ENCODE measurements at places on chromosomes 16 and 17. TPM values are rescaled to one million over a fixed set of nuclear protein-coding genes. Genes with fewer than 3 reads are reported as not detected.

Gene TM4SF5
- not detected for total RNA-seq

Gene PPP1R1B
- total RNA-seq: 11.8 TPM

DNA sequence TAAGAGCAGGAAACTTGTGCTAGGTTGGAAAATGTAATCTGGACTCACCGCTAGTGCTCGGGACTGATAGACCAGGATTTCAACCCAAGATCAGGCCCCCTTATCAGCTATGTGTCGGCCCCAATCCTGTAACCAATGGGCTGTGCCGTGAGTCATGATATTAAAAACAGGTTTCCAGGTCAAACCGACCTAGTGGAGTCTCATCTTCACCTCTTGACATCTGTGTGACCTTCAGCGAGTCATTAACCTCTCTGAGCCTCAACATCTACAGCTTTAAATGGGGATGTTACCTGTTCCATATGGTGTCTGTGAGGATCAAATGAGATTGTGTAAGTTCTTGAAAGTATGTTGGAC is 512 bp downstream of the PMM2 start:
- no peak for DNase-seq

Gene KRT27
- not detected for total RNA-seq

DNA sequence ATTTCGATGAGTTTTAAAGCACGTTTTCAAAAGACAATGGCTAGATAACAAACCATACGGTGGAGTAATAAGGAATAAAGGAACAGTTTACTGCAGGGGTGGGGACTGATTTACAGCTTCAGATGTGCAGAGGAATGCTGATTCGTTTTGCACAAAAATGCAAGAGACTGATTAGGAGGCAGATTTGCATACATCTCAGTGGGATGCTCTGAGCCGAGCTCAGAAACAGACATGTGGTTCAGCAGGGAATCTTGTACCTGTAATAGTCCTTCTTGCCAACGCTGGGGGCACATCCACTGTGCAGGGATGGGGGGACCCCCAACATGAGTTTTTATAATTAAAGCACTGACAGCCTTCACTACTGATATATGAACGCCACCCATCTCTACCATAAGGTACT is 308.0 kb downstream of the GRIN2A start:
- DNase-seq: no peak

Gene KRT36
- not detected for total RNA-seq

Gene ARMC7
- total RNA-seq: 9.5 TPM

Gene ANKRD40CL
- not detected for total RNA-seq

Gene FAM171A2
- 23.7 TPM for total RNA-seq

Measured in H7 (cell line).